ENCODE measurements at places on chromosomes 2 and 18. TPM values are rescaled to one million over a fixed set of nuclear protein-coding genes. Genes with fewer than 3 reads are reported as not detected.

The ZNF804A gene
- 2.0 TPM for total RNA-seq

The RAB6C gene
- 0.50 TPM for total RNA-seq

The FIGN gene
- total RNA-seq, result 8.6 TPM

DNA sequence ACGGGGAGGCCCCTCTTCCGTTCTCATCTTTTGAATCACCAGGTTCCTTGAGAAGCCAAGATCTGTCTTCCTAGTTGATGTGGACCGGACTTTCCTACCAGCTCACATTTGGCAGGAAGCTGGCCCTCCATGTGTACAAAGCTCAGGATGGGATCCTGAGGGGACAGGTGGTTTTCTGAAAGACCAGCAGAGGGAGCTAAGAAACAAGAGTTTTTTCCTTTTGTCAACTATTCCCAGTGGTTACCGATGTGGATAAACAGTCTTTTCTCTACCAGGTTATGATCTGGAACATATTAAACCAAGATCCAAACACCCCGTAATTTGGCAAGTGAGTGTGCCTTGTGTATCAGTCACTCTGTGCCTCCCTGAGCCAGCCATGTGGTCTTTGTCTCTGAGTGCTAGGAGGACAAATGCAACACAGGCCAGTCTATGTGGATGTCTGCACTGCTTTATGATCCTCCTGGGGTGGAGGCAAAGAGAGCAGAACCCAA lies 25.1 kb upstream of the ARHGAP25 start:
- no peak for DNase-seq
- H3K4me1 ChIP-seq, result peaks cover 6% of the 10 kb centered on the region
- no peaks in the 10 kb centered on the region for H3K36me3 ChIP-seq

GRCh38 chr2:174787487-174788205 lies 23.4 kb upstream of the CHRNA1 start:
- H3K4me1 ChIP-seq, result peaks cover 25% of the 10 kb centered on the region
- no peaks in the 10 kb centered on the region for H3K36me3 ChIP-seq
- no peak overlapping the region for H3K4me3 ChIP-seq
- H3K27ac ChIP-seq, result peak overlapping the region; percentile 58
- no peak for DNase-seq

DNA sequence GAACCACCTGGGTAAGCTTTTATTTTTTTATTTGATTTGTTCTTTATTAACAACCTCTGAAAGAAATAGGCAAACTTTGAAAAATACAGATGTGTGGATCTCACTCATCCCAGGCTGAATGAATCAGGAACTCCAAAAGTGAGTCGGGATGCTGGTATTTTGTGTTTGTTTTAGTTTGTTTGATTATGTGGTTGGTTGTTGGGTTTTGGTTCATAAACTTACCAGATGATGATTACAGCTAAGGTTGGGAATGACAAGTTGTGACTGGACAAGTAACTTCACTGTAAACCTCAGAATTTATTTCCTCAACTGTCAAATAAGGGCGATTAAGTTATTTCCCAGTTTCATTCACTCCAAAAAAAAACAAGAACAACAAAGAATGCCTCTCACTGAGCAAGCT lies 80.5 kb upstream of the KIF5C start:
- H3K27me3 ChIP-seq, result no peaks in the 10 kb centered on the region
- H3K36me3 ChIP-seq, result peaks cover 11% of the 10 kb centered on the region
- peaks cover 4% of the 10 kb centered on the region for H3K4me1 ChIP-seq
- no peak for DNase-seq

DNA sequence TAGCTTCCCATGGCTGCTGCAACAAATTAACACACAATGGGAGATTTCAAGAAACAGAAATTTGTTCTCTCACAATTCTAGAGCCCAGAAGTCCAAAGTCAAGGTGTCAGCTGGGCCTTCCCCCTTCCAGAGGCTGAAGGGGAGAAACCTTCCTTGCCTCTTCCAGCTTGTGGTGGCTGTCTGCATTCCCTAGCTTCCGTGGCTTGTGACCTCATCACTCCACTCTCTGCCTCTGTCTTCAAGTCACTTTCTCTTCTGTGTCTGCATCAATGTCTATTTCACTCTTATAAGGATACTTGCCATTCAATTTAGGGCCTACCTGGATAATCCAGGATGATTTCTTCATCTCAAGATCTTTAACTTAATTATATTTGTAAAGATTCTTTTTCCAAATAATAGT lies 16.8 kb upstream of the SRBD1 start:
- peaks cover 26% of the 10 kb centered on the region for H3K27me3 ChIP-seq
- no peak overlapping the region for H3K4me3 ChIP-seq
- no peaks in the 10 kb centered on the region for H3K4me1 ChIP-seq

GRCh38 chr2:169715379-169716237 lies 18.0 kb upstream of the KLHL23 start:
- H3K36me3 ChIP-seq, result peaks cover 5% of the 10 kb centered on the region
- peaks cover 19% of the 10 kb centered on the region for H3K4me1 ChIP-seq
- no peaks in the 10 kb centered on the region for H3K27me3 ChIP-seq
- DNase-seq, result no peak
- H3K4me3 ChIP-seq, result peak overlapping the region; percentile 72

DNA sequence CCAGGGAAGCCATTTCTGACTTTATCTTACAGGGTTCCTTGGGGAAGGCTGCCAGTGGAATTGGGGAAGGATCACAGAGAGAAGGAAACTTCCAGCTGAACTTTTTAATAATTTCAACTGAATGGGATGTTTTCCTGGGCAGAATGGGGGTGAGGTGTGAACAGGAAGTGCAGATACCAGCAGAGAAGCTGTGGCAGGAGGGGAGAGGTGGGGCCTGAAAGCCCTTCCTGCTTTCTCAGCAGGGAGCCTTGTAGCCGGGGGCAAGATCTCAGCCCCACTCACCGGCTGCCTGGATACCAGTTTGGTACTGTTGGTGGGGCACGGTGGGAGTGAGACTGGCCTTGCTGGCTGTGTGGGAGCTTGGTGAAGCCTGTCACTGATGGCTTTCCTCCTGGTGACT lies 170.5 kb downstream of the ZBTB7C start:
- no peak overlapping the region for H3K4me3 ChIP-seq
- H3K4me1 ChIP-seq, result peaks cover 5% of the 10 kb centered on the region
- peak overlapping the region; percentile 20 for H3K27ac ChIP-seq
- no peaks in the 10 kb centered on the region for H3K36me3 ChIP-seq
- DNase-seq, result no peak

GRCh38 chr2:85071096-85071495 lies 62.1 kb upstream of the TCF7L1 start:
- peaks cover 11% of the 10 kb centered on the region for H3K4me1 ChIP-seq
- peaks cover 6% of the 10 kb centered on the region for H3K27me3 ChIP-seq
- no peak overlapping the region for H3K27ac ChIP-seq
- DNase-seq, result no peak
- no peaks in the 10 kb centered on the region for H3K36me3 ChIP-seq

DNA sequence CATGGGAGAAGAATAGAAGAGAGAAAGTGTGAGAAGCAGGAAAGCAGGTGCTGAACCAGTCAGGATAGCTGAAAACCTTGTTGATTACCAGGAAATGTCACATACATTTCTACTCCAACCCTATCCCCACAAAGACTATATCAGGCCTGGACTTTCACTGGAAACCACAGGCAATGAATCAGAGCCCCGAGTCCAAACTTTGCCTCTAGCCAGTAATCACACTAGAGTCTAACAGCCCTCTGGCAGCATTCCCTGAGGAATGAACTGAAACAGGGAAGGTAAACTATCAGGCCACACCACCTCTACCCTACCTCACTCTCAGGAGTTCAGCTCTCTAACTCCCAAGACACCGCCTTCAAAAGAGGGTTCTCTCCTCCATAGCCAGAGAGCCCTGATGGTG lies 18.7 kb upstream of the IHH start:
- H3K27me3 ChIP-seq, result peaks cover 3% of the 10 kb centered on the region
- no peak overlapping the region for H3K4me3 ChIP-seq
- no peaks in the 10 kb centered on the region for H3K4me1 ChIP-seq

DNA sequence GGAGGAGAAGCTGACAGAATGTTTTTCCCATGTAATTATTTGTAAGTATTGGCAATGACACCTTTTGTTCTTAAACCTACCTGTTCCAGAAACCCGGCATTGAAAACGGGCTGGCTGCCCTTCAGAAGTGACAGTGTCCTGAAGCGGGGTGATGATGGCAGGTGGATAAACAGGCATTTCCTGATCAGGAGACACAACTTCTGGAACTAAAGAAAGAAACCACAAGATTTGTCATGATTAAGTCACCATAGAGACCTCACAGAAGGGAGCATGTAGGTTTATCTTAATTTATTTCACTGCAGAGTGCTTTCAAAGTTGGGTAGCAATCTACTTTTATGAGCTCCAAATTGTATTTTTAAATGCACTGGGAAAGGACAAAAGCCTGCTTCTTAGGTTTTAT lies 43.1 kb downstream of the TTN start:
- H3K4me1 ChIP-seq, result peaks cover 4% of the 10 kb centered on the region
- no peak overlapping the region for H3K27ac ChIP-seq
- H3K4me3 ChIP-seq, result no peak overlapping the region
- peaks cover 5% of the 10 kb centered on the region for H3K27me3 ChIP-seq
- H3K36me3 ChIP-seq, result no peaks in the 10 kb centered on the region

All from type B pancreatic cell (in vitro differentiated cells).